SK-N-MC (cell line): ENCODE measurements at places on chromosomes 4 and X.

DNA sequence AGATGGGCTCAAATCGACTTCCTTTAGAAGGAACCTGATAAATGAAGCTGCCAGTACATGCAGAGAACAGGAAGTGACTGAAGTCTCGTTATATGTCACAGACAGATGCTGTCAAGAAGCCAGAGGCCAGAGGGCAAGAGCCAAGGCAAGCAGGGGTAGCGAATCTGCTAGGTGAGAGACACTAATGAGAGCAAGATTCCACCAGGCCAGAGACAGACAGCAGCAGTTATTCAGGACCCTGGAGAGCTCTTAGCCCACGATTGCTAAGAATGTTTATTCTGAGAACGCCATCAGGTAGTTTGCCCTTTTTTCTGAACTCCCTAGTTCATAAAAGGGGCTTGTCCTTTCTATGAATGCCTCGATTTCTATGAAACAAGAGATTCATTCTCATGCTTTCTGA, 73.7 kb downstream of the BEND2 start:
- no peak for DNase-seq

GRCh38 chr4:24321131-24321530, 263.2 kb downstream of the DHX15 start:
- DNase-seq = no peak

DNA sequence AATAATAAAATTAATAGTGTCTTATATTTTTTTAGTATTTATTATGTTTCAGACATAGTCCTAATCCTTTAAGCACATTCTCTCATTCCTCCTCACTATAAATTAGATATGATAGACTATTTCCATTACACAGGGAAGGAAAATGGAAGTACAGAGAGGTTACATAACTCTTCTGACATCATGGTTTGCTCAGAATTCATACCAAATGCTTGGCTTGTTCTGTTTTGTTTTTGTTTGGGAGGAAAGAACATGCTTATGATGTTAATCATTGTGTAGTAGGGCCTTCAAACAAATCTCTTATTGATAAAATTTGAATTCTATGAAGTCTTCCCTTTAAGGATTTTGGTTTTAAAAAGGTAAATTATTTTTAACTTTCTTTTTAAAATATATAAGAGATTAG, 59.5 kb downstream of the RXFP1 start:
- DNase-seq = no peak

GRCh38 chr4:98359646-98360045, 98.5 kb downstream of the RAP1GDS1 start:
- DNase-seq = no peak

DNA sequence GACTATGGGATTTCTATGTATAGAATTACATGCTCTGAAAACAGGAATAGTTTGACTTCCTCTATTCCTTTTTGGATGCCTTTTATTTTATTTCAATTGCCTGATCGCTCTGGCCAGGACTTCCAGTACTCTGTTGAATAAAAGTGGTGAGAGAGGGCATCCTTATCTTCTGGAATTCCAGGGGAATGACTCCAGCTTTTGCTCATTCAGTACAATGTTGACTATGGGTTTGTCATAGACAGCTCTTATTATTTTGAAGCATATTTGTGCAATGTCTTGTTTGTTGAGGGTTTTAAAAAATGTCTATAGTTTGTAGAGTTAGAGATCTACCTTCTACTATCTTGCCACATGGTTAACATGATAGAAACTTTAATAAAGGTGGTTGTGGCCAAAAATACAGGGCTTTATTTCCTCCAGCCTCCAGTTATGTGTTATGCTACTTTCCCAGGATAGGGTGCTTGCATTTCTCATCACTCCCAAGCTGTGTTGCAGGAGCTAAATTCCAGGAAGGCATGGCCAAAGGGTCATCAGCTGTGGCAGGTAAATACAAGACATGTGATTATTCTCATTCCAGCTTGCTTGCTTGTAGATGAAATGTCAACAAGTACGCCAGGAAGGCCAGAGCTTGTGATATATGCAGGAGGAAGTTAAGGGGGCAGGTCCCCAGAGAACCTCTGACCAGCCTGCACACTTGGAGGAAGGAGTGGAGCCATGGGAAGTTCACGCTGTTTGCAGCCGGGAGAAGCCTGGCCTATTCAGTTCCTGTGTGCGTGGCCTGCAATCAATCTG, 142.4 kb upstream of the CPXCR1 start:
- DNase-seq = no peak
